ENCODE measurements at places on chromosomes 16 and 17.

DNA sequence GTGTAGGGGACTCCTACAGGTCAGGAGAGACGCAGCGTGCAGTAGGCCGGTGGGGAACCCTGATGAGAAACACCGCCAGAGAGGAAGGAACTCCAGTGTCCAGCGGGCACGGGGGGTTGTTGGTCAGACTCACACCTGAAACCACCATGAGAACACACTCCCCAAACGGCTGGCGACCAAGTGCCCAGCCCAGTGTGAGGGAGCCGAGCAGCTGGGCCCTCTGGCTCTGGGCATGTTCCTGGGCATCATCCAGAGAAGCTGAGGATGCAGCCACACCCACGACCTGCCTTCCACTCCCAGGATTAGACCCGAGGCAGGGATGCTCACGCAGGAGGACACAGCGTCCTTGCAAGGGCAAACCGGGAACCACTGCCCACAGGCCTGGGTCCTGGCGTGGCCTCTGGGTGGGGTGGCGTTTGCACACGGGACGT, 108.3 kb upstream of the ZNF750 start:
- DNase-seq = no peak

GRCh38 chr16:26505496-26505895, 561.2 kb upstream of the C16orf82 start:
- no peak for DNase-seq

DNA sequence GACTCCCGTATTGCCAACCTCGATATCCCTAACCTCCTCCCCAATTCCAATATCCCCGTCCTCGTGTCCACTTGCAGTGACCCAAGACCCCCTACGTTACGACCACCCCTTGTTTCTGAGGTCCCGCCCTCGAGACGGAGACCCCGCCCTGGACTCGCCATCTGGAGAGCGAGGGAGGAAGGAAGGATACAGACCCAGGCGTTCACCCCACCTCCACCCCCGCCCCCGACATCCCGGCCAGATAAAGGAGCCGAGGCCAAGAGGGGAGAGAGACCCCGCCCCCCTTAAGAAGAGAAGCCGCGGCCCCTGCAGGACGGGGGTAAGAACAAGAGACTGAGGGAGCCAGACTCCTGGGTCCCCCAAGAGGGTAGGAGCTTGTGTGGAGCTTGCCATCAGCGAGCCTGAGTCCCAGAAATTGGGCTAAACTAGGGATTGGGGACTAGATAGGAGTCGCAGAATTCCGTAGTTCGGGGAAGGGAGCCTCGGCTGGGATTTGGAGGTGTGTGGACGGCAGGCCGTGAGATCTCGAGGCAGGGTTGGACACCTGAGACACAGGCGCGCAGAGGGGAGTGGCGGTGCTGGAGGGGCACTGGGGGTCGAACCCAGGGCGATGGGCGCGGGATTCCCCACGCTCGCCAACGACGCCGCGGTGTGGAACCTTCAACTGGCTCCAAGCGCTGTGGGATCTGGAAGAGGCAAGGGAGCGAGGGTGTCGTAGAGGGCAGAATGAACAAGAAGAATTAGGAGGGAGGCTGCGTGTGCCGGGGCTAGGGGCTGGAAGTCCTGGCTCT, at the start of gene BCL6B:
BCL6B (plus strand) TSS at position 270 of the 791 bp plus-strand sequence. CDS start 622 bp downstream, outside the sequence.
- DNase-seq = no peak

- no peak for DNase-seq
Measured at GRCh38 chr16:2329532-2329931, 11.0 kb downstream of the ABCA3 start.
